CD4-positive, alpha-beta T cell treated with Interleukin-1 beta for 1 hour (primary cell): ENCODE measurements at places on chromosomes 6 and 20.

- DNase-seq, result no peak
These were observed 71.7 kb upstream of the GTSF1L start for GRCh38 chr20:43798291-43799149.

- no peak for DNase-seq
These were observed 77.9 kb upstream of the BMP5 start for GRCh38 chr6:55953335-55953734.

DNA sequence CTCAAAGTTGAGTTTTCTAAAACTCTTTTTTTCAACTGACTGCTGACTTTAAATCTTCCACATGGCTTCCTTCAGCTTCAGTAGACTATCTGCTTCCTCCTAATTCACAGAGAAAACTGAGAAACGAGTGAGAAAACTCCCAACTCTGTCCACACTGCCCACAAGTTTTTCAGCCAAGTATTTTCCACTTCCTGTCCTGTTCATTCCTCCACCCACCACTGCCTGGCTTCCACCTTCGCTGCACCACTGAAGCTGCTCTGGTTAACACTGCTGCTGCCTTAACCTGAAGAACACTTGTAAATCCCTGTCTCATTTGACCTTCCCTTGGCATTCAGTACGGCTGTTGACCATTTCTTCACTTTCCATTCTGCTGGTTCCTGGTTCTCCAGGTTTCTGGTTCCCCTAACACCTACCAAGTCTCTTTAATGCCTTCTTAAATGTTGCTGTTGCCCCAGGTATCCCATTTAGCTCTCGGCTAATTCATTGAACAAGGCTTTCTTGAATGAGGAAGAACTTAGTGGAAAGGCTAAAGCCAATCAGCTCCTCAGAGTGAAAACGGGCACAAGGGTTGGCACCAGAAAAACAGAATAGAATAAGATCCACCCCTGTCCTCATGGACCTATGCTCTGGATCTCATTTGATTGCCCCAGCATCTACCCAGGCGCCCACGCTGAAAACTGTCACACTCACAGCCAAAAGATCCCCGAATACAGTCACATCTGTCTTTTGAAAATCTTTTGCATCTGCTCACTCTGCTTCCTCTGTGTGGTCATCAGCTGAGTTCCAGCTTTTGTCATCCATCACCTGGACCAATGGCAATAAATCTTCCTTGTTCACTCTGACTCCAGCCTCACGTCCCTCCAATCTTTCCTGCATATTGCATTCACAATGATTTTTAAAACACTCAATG lies 104.4 kb upstream of the TAB2 start:
- DNase-seq, result peak; percentile 13

DNA sequence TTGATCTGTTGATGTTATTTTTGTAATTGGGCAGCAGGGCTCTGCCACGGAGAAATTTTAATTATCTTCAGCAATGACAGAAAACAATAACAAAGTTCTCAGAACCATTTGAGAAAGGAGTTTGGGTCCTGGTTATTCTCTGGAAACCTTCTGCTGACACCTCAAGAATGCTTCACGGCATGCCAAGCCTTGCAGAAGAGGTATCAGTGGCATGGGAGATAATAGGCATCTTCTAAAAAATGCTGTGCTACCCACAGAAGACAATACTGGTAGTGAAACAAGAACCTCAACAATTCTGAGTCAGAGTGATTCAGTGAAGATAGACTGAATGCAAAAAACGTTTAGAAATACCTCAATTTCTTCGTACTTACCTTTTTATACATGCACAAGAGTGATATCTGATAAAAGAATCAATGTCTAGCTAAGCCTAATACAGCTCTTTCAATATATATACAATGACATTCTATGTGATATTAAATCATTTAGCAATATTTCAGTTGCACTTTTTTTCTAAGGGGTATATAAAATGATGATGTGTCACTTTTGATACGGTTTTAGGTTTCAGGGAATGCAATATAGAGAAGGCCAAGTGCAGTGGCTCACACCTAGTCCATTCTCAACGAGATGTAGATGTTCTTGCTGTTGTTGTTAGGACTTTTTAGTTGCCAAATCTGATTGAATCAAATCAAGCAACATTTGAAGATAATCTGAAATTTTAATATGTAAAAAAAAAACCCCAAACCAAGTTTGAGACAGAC lies 110.4 kb upstream of the COL21A1 start:
- no peak for DNase-seq

DNA sequence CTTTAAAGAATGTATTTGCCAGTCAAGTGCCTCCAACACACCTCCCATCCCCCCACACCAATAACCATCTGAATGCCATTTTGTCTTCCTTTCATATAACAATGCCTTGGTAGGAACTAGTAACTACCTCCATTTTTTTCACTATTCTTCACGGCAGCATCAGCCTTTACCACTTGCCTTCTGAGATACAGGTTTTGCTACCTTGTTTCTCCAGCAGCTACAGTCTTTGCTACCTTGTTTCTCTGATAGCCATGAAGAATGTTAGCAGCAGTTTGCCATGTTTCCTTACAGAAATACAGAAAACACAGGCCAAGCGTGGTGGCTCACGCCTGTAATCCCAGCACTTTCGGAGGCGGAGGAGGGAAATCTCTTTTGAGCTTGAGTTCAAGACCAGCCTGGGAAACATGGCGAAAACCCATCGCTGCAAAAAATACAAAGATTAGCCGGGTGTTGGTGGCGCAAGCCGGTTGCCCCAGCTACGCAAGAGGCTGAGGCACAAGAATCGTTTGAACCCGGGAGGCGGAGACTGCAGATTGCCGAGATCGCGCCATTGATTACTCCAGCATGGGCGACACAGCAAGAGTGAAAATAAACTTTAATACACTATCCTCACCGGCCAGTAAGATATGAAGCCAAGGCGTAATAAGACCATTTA lies 100.9 kb downstream of the HFE start:
- DNase-seq, result peak; percentile 66
